ENCODE measurements at places on chromosomes 3 and 15.

- DNase-seq = no peak
These were observed 775 bp upstream of the CCDC39 start for GRCh38 chr3:180680097-180680430.

- no peak for DNase-seq
These were observed 10.4 kb downstream of the TNK2 start for GRCh38 chr3:195897853-195898415.

DNA sequence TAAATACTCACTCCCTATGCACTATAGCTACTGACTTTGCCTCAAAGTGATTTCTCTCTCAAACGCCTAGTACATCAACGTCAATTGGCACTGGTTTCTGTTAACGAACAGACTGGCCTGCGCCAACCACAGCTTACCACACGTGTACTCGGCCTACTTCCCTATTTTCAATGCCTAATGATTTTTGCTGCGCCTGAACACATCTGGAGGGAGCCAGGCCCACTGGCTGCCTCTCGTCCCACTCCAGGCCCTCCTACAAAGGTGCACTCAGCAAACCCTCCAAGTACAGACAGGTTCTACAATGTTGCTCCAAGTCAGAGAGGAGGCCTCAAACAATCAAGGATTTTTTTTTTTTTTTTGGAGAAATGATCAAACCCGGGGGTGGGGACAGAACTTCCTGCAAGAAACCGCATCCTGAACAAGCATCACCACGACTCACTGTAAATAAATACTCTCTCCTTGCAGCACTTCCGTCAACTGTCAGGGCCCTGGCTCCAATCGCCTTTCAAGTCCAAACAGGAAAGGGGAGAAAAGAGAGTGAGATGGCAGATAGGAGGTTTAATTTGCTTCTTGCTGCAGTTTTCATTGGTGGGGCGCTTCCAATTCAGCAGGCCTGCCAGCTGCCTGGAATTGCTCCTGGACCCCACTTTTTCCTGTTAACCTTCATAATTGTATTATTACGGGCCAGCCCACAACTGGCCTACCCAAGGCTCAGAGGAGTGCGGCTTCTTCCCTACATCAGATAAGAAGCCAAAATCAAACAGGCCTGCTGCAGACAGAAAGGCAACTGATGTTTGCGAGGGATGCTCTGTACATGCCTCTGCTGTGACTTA lies 139.3 kb downstream of the FOXP1 start:
- DNase-seq = peak; percentile 98

- no peak for DNase-seq
These were observed 164.8 kb upstream of the CBLB start for GRCh38 chr3:106033654-106034053.
